ENCODE measurements at places on chromosomes 4 and X.

- DNase-seq: no peak
Measured at GRCh38 chr4:114017120-114017917, 37.9 kb upstream of the ARSJ start.

- no peak for DNase-seq
Measured at GRCh38 chr4:101418055-101418454, 70.7 kb upstream of the PPP3CA start.

GRCh38 chr4:102305666-102306065 is 39.6 kb downstream of the SLC39A8 start:
- no peak for DNase-seq

DNA sequence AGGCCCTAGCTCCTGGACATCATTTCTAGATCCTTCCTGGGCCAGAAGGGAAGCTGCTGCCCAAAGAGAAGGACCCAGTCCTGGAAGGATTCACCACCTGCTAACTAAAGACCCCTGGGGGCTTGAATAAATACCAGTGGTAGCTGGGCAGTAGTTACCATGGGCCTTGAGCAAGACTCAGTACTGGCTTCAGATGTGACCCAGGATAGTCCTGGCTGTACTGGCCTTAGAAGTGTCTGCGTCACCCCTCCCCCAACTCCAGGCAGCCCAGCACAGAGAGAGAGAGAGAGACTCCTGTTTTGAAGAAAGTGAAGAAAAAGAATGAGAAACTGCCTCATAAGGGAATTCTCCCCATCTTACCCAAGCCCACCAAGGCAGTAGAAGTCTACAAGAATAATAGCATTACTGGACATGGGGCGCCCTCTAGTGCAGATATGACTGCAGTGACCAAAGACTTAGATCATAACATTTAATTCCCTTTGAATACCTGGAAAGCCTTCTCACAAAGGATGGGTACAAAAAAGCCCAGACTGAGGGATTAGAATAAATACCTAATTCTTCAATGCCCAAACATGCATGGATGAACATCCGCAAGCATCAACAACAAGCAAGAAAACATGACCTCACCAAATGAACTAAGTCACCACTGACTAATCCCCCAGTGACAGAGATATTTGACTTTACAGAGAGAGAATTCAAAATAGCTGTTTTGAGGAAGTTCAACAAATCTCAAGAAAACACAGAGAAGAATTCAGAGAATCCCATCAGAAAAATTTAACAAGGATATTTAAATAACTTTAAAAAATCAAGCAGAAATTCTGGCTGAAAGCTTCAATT is 171.8 kb downstream of the HNRNPD start:
- DNase-seq: no peak

- DNase-seq: no peak
Measured at GRCh38 chr4:27886120-27886519, 1025.5 kb downstream of the STIM2 start.

- DNase-seq: no peak
Measured at GRCh38 chrX:38220024-38220414, 652 bp downstream of the SRPX start.

- no peak for DNase-seq
Measured at GRCh38 chrX:138791551-138791950, 80.0 kb upstream of the FGF13 start.

GRCh38 chr4:30945586-30945985 is 225.4 kb downstream of the PCDH7 start:
- no peak for DNase-seq

GRCh38 chr4:2940267-2941137 is 22.7 kb downstream of the NOP14 start:
- no peak for DNase-seq

DNA sequence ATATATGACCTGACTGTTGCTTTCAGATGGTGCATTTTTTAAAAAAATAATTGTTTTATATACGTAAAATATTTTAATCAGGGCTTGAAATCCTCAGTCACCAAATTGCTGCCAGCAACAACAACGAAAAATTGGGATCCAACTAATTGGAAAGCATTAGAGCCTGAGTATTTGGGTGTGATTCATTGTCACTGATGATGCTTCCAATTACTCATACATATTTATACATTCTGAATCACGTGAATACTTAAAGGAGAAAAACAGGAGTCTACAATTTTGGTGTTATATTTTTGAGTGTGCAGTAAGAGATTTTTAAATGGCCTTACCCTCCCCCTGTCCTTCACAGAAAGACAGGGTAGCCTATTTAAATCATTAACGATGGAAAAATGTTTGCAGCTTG is 765.6 kb upstream of the TENM3 start:
- no peak for DNase-seq

DNA sequence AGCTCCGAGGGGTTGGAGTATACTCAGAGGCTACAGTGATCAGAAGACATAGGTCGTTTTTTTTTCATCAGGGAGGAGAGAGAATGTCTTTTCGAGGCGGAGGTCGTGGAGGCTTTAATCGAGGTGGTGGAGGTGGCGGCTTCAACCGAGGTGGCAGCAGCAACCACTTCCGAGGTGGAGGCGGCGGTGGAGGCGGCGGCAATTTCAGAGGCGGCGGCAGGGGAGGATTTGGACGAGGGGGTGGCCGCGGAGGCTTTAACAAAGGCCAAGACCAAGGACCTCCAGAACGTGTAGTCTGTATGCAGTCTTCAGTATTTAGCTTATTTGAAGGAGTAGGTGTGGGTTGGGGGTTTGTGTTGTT is 500 bp downstream of the GAR1 start:
- DNase-seq: no peak

- no peak for DNase-seq
Measured at GRCh38 chrX:119880552-119881437, 9.2 kb downstream of the NDUFA1 start.

GRCh38 chr4:147175460-147176025 is 229.9 kb upstream of the TTC29 start:
- no peak for DNase-seq

DNA sequence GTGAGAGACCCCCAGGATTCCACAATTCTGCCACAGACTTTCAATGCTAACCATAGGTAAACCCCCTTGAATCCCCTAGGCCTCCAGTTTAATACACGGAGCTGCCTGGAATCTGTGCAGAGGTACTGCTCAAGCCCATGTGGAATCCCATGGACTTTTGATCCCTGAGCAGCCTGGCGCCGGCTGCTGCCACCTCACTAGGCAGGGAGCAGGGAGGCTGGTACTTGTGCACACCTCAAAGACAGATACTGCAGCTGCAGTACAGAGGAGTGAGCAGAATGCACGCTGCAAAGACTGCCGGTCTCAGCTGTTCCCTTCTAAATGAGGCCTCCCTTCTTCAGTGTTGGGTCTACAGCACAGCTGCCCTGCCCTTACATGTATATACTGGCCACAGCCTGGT is 79.4 kb downstream of the RPS6KA6 start:
- no peak for DNase-seq

GRCh38 chr4:99413140-99413539 is 22.0 kb downstream of the ADH7 start:
- no peak for DNase-seq

- no peak for DNase-seq
Measured at GRCh38 chr4:73725985-73726384, 14.4 kb upstream of the CXCL8 start.

GRCh38 chrX:15761564-15762191 is 23.6 kb downstream of the CA5B start:
- no peak for DNase-seq

DNA sequence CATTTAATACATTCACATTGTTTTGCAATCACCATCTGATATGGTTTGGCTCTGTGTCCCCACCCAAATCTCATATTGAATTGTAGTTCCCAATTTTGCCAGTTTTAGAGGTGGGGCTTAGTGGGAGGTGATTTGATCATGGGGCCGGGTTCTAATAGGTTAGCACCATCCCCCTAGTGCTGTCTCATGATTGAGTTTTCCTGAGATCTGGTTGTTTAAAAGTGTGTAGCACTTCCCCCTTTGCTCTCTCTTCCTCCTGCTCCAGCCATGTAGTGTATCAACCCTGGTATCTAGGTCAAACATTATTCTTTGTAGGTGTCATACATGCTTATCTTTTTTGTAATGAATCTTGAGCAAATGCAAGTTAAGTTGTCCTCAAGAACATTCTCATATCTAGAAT is 83.3 kb upstream of the KIT start:
- DNase-seq: no peak

DNA sequence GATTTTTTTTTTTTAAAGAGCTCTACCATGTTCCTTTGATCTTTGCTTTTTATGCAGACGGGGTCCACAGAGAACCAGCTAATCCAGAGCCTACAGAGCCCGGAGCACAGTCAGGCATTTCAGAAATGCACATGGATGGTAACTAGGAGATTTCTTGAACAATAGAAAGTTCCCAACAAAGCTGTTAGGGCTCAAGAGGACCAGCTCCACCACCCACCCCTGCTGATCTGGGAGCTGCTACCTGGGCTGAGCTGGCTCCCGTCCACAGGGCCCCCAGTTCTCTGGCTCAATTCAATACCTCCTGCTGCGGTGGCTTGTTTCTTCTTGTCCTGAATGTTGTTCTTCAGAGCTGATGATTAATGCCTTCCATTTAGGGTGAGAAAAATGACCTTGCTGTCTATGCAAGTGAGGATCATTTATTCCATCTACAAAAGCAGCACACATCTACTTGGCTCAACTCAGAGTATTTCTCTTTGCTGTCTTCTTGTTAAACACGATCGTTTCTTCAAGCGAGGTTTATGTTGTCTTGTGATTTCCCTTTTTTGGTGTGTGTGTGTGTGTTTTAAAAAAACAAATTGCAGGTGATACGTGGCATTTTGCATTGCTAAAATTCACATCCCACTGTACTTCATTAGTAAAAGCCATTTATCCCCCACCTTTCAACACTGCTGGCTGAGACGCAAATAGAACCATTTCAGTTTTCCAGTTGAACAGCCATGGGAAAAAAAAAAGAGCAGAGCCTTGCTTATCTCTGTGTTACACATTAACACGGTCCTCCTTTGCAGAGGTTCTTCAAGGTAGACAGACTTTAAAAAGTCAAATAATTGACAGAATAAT is 31.3 kb downstream of the IGFBP7 start:
- DNase-seq: peak; percentile 79

GRCh38 chrX:18173494-18174180 is 47.0 kb downstream of the BEND2 start:
- DNase-seq: peak; percentile 61

DNA sequence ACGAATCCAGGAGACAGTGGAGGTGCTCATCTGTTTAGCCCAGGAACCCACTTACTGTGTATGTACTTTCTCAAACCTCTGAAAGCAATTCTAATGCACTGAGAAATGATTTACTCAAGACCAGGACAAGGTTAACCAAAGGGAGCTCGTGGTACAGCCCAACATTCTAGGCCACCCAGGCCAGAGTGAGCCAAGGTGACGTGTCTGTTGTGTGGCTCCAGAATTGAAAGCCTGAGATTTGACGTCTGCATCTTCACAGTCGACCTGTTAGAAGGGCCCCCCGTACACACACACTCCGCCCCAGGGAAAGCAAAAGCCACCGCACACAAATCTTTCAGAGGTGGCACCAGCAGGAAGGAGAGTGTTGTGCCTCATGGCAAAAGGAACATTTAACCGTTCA is 2.3 kb downstream of the MAP3K15 start:
- no peak for DNase-seq

DNA sequence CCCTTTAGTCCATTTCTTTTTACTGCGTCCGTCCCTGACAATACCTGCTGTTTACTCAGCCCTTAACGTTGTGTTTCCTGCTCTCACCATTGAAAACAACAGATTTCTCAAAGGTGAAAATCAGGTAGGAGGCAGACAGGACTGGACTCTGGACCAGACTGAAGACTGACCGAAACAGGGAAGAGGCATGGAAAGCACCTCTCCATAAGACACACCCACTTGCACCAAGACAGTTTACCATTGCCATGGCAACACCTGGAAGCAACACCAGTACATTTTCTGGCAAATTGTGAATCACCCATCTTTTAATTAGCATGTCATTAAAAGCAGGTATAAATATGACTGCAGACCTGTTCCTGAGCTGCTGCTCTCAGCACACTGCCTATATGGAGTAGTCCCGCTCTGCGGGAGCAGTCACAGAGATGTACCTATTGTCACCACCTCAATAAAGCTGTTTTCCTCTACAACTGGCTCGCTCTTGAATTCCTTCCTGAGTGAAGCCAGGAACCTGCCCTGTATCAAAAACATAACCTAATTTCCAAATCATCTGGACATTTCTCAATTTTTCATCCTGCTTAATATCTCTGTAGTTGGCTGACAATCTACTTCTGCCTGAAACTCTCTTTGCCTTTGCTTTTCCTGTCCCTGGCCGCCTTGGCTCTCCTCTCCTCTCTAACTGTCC is 117.0 kb downstream of the RNF150 start:
- DNase-seq: no peak

- no peak for DNase-seq
Measured at GRCh38 chrX:124346117-124346876, at the start of gene SH2D1A. Gene SH2D1A (plus strand): TSS chrX:124346563. CDS start chrX:124346643, 80 bp downstream.

DNA sequence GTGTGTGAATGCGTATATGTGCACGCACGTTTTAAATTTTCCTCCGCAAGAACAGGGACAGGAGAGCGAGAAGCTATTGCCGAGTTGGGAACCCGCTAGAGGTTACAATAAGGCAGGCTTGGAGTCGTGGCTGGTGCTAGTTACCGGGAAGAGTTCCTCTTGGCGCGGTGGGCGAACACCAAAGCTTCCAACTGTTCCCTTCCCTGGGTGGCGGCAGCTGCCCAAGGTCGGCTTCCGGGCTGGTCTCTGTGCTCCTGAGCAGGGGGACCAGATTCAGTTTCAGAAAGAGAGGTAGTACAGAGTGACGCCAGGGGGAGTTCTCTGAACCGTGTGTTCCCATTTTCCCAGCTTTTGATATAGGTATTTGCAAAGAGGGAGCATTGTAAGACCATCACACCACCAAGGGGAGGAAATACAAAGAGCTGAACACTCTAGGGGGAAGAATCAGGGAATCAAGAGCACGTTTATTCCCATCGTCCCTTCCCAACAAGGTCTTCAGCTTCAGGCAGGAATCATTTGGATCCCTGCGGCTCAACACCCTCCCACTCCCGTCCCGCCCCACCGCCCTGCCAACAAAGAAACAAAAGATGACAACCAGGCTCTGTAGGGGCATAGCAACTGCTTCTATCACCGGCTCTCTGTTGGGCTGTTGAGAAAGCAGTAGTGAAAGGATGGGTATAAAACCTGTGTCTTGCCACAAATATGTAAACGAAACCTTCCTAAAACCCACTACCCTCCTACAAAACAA is 113.6 kb upstream of the TEX13C start:
- no peak for DNase-seq

GRCh38 chrX:12263211-12263610 is 124.9 kb downstream of the FRMPD4 start:
- no peak for DNase-seq

- DNase-seq: no peak
Measured at GRCh38 chr4:145293658-145294057, 113.3 kb upstream of the OTUD4 start.
